ENCODE measurements at places on chromosomes 6 and 20.

GRCh38 chr20:32448306-32449056 lies 90.3 kb downstream of the ASXL1 start:
- DNase-seq, result peak; percentile 63

DNA sequence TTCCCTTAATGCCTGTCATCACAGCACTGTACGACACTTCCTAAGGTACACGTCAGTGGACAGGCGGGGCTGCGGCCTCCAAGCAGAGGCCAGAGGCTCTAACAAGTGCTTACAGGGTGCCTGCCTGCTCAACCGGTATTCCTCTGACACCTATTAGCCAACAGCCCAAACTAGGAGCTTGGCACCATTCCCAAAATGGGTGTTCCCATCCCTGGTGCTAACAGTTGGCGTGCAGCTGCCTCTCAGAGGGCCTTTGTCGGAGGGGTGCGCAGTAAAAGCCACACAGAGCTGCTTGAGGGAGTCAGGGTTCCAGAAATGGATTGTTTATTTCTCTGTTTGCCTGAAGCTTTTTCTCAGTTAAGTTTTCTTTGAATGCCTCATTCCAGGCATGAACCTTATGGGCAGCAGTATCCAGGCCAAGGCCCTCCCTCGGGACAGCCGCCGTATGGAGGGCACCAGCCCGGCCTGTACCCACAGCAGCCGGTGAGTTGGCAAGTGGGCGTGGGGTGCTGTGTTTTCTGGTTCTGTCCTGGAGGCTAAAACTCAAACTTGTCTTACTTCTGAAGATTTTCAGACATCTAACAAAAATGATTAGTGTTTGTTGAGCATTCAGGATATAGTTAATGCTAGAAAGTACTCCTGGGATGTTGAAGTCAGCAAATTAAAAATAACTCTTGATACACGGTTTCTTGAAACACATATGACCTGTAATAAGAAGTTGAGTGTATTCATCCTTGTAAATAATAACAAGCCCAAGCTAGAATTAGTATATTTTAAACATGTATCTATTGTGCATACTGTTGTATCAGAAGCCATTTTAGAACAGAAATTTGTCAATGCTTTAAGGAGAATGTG lies 124.7 kb downstream of the TMEM242 start:
- DNase-seq, result no peak

DNA sequence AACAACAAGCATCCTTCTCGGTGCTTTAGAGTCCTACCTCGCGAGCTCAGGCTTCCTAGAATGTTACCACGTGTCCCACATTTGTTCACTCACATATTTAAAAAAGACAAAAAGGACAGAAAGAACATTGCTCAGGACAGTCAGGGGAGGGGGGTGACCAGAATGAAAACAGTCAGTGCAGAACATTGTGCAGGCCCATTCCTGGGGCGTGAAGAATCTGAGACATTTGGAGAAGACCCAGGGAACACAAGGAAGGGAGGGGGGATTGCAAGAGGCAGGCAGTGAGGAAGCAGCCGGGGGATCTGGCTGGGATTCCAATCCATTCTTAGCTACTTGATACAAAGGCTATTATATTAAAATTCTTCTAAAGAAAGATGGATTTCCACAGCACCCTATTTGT lies 270.4 kb upstream of the CITED2 start:
- no peak for DNase-seq

DNA sequence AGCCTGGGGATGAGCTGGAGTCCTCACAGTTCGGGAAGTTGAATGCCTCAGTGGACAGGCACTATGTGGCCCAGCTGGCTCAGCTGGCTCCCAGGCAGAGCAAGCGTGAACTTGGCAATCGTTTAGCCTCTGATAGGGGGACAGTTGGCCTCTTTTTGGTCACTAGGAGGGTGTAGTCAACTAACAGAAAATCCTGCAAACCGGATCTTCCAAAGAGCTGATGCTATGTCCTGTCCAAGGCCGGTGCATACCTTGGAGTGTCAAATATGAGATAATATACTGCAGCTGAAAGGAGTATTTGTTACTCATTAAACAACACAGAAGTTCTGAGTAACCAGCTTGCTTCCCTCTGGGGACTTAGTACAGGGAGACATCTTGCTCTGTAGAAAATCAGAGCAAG lies 126.2 kb upstream of the EXOC2 start:
- no peak for DNase-seq

DNA sequence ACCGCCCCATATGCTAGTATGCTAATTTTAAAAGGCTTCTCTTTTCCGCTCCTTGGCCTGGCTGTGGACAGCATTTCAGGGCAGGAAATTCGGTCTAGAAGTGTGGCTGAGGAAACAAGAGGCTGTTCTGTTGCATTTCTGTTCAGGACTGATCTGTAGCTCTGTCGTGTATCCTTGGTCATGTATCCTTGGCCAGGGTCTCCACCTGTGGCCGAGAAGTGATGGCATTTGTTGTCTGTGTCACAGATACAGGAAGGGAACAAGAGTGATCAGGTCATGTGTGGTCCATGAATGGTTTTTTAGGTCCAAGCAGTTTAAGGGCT lies 300.5 kb upstream of the SUPT3H start:
- DNase-seq, result no peak

Measured in left forelimb (tissue), 1 donor.